ENCODE measurements at places on chromosomes 11 and 22.

DNA sequence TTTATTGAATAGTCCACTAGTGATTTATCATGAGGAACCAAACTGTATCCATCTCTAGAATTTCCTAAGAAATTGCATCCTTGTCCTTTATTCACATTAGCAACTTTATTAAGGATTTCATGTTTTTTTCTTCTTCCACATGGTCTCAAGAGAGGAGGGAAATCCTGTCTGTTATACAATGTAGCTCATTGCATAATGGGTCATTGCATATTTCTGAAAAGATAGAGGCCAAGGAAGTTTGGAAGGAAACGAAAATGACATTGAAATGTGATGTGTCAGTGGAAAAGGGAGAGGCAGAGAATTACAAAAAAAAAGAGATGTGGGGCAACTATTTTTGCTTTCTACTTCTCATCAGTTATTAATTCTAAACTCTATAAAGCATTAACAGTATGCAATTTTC is 353.1 kb downstream of the METTL15 start:
- no peak for DNase-seq

DNA sequence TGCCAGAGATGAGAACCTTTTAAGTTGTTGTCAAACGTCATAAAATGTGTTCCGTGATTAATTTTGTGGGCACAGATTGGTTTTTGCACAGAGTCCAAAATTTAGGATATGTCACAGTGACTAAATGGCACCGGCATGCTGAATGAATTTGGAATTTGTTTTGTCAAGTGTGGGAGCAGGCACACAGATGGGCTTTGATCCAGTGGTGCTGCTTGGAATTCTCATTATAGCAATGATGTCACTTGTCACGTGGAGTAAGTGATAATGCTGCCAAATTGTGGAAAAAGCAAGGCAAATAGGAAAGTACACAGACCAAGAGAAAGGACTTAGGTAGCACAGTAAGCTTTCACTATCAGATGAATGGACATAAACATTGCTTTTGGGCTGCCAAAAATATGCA is 8.0 kb upstream of the LIN7C start:
- DNase-seq: no peak

- no peak for DNase-seq
Measured at GRCh38 chr11:7515447-7515886, 1.7 kb downstream of the PPFIBP2 start.

DNA sequence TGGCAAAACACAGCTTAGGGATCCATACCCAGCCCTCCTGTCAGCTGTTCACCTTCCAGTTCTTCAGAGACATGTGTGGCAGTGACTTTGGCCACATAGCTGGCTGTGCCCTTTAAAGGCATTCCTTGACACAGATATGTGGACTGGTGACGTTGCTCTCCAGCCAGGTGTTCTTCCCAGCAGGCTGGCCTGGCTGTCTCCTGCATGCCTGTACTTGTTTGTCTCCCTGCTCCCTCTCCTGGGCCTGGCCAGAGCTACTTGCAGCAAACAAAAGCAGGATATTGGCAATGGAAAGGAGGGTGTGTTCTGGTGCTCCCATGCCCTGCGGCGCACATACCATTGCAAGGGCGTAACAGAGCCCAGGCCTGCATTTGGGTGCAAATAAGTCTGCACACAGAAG is 38.3 kb downstream of the PIK3IP1 start:
- DNase-seq: no peak

GRCh38 chr11:44147751-44148150 is 52.3 kb downstream of the EXT2 start:
- no peak for DNase-seq

GRCh38 chr11:117874253-117874909 is 2.1 kb downstream of the FXYD6 start:
- DNase-seq: no peak

DNA sequence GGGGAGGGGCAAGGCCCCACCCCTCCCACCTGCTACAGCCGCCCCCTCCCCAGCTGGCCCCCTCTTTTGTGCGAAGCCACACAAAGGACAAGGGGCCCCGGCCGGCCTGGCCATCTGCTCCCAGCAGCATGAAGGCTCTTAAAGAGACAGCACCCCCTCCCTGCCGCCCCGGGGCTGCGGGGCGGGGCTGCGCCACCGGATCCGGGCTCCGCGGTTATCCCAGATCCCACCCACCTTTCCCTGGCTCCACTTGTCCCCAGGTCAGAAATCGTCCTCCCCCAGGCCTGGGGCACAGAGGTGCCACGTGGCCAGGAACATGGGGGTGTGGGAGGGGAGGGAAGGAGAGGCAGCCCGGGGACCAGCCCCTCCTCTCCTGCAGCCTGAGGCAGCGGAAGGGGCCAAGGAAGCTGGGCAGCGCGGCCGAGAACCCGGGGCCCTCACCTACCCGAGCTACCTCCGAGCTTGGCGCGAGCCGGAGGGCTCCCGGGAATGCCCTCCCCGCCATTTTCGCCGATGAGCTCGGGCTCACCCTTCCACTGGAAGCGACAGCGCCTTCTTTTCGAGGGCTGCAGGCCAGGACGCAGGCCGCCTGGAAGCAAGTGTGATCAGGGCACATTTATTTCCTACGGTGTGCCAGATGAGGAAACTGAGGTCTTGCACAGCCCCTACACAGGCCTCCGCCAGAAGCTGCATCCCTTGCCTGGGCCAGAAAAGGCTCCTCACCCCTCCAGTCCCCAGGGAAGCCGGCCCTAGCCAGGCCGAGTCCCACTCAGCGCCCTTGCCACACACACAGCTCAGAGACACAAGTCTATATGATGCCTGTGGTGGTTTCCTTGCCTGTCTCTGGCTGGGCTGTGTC is 2.5 kb upstream of the RCOR2 start:
- no peak for DNase-seq

DNA sequence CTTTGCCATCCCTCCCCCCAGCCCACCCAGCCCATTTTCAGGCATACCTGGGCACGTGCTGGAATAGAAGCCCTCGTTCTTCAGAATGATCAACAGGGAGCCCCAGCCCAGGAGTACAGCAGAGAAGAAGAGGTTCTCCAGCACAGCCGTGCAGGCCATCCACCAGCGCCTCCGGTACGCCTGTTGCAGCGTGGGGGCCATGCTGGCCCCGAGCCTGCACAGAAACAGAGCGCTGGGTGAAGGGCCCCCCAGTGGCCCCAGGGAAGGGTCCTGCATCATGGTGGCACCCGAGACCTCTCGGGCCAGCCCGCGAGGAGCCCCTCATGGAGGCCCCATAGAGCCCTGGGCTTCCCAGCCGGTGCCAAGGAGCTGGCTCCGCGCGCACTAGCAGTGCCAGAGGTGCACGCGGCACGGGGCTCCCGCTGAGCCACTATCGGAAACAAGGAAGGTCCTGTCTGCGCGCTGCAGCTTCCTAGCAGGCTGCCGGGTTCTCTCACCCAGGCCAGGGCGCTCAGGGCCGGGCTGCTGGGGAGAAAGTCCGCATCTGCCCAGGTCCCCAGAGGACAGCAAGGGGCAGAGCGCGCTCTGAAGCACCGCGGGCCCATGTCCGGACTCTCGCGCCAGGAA is 1.5 kb downstream of the SLC43A1 start:
- no peak for DNase-seq

Measured in activated CD8-positive, alpha-beta memory T cell treated with anti-CD3 and anti-CD28 coated beads for 1 hour (primary cell).